ENCODE measurements at places on chromosomes 2 and 18. TPM values are rescaled to one million over a fixed set of nuclear protein-coding genes. Genes with fewer than 3 reads are reported as not detected.

DNA sequence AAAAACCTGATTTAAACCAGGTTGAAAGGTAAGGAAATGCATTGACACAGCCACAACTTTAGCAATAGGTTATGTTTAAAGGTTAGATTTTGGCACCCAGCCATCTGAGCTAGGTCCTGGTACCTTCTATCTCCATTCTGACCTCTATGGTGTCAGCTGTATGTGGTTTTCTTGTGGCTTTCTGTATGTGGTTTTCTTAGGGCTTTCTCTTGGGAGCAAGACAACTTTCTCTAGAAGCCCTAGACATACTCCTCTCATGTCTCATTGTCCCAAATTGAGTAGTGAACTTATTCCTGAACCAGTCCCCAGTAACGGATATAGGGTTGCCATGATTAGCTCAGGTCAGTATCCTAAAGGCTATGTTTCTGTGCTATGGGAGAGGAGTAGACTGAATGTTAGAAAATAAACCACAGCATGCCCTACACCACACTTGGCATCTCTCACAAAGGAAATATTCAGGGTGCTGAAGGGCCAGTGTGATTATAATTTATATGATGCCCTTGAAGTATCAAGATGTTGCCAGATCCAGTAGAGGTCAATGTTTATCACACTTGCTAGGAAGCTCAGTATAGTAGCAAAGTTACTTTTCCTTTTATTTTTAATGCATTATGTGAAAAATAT lies 176.1 kb downstream of the CAPN13 start:
- no peak for DNase-seq

GRCh38 chr2:58163913-58164312 lies 77.2 kb downstream of the FANCL start:
- no peak for DNase-seq

Gene RAX
- total RNA-seq, result not detected

Gene SLC23A3
- not detected for total RNA-seq

Measured in epithelial cell of proximal tubule (primary cell).